ENCODE measurements at places on chromosomes 2 and 18. TPM values are rescaled to one million over a fixed set of nuclear protein-coding genes. Genes with fewer than 3 reads are reported as not detected.

Gene C2orf66
- total RNA-seq, result not detected

Gene GTF3C2
- total RNA-seq, result 90.8 TPM

Gene RAD51AP2
- total RNA-seq, result not detected

Gene CPSF3
- 22.4 TPM for total RNA-seq

Gene COL4A4
- total RNA-seq, result 0.03 TPM

Gene BOLL
- not detected for total RNA-seq

Gene TYW5
- 11.6 TPM for total RNA-seq

Gene POTEJ
- total RNA-seq, result not detected

Gene KIF1A
- total RNA-seq, result not detected

Gene LMAN1
- 55.7 TPM for total RNA-seq

Gene FHL2
- total RNA-seq, result 0.23 TPM

- DNase-seq, result peak; percentile 76
Observed at GRCh38 chr2:171574149-171574795, 52.0 kb downstream of the CYBRD1 start.

DNA sequence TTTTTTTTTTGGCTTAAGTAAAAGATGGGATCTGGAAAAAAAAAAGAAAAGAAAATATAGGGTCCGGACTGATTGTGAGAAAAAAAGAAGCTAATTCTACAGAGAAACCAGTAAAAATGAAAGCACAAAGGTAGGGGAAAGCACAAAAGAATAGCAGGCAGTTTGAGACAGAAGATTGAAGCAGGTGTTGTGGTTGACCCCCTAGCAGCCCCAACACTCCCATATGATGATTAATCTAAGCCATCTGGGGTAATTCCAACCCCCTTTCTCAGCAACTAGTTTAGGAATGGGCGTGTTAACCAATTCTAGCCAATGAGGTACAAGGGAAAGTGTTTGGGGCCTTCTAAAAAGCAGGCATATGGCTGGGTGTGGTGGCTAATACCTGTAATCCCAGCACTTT is 77.0 kb downstream of the MBD2 start:
- no peak for DNase-seq

DNA sequence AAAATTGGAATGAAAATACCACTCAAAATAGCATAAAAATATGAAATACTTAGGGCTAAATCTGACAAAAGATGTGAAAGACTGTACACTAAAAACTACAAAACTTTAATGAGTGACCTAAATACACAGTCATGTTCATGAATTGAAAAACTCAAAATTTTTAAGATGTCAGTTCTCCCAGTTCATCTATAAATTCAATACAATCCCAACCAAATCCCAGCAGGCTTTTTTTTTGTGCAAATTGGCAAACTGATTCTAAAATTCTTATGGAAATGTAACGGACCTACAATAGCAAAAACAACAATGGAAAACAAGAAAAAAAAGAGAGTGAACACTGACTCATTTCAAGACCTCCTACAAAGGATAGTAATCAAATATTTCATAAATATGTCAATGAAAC is 4.4 kb upstream of the USP40 start:
- DNase-seq, result no peak

DNA sequence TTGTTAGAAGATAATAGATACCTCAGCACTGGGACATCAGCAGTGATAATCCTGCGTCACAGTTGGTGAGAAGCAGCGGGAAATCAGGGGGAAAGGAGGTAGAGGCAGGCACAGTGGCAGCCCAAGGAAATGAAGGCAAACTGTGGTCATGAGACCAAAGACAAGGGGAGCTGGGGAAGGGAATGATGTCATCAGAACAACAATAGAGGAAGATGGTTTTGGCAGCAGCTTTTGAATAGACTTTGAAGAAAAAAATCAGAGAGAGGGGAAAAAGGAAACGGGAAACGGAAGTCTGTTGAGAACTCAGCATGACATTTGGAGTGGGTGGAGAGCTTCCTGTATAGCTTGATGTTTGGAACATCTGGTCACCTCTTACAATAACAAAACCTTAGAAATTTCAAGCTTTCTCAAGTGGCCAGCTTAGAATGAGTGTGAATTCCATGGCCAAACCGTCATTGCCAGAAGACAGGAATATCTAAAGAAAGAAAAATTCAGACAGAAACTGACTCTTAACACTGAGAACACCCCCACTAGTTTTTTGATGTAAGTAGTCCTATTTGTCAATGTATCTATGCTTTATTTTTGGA is 18.4 kb upstream of the YES1 start:
- peak; percentile 68 for DNase-seq

DNA sequence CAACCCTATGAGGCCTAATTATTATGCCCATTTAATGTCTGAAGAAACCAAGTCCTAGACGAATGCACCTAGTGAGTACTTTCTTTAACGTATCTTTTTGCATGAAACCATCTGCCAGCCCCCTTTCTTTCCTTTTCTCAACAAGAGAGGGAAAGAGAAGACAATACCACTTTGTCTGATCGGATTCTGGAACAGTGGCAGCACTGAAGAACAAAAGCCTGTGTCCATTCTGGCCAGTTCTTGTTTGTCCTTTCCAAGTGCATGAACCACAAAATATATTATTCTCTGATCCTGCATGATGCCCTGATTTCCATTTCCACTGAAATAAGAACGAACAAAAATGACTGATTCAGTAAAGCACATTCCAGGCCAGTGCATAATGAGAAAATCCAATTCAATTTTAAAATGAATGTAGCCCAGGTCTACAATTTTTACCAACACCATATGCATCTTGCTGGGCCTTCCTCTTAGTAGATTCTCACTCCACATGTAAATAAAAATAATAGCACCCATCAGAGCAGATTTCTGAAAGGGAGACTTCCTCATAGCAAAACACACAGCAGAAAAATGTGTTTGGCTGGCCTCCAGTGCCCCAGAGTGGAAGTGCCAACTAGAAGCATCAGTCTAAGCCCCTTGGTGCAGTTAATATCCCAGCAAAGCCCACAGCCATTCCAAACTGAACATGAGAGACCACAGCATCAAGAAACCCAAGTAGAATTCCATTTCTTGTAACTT is 422.6 kb upstream of the ID2 start:
- DNase-seq, result no peak

DNA sequence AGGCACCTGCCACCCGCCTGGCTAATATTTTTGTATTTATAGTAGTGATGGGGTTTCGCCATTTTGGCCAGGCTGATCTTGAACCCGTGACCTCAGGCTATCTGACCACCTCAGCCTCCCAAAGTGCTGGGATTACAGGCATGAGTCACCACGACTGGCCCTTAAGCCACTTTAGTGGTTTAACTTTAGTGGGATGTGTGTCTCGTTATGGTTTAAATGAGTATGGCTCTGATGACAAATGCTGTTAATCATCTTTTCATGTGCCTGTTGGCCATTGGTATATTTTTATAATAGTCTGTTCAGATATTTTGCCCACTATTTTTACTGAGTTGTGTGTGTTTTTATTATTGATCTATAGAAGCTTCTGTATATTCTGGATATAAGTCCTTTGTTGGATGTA is 205.9 kb downstream of the MYO1B start:
- DNase-seq, result no peak

- no peak for DNase-seq
Observed at GRCh38 chr2:88227446-88227845, 57.3 kb downstream of the THNSL2 start.

DNA sequence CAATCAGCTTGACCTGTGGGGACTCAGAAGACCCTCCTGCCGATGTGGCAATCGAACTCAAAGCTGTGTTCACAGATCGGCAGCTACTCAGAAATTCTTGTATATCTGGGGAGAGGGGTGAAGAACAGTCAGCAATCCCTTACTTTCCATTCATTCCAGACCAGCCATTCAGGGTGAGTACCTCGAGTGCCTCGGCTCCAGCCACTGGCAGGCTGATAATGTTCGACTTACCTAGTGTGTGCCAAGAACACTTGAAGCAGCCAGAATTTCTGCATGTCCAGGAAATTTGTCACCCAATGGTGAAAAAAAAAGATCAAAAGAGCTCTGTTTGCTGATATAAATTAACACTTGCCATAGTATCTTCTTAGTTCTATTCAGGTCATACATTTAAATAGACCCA is 2.3 kb downstream of the LGALSL start:
- DNase-seq, result no peak

- DNase-seq, result no peak
Observed at GRCh38 chr18:11268741-11269233, 119.4 kb upstream of the PIEZO2 start.

DNA sequence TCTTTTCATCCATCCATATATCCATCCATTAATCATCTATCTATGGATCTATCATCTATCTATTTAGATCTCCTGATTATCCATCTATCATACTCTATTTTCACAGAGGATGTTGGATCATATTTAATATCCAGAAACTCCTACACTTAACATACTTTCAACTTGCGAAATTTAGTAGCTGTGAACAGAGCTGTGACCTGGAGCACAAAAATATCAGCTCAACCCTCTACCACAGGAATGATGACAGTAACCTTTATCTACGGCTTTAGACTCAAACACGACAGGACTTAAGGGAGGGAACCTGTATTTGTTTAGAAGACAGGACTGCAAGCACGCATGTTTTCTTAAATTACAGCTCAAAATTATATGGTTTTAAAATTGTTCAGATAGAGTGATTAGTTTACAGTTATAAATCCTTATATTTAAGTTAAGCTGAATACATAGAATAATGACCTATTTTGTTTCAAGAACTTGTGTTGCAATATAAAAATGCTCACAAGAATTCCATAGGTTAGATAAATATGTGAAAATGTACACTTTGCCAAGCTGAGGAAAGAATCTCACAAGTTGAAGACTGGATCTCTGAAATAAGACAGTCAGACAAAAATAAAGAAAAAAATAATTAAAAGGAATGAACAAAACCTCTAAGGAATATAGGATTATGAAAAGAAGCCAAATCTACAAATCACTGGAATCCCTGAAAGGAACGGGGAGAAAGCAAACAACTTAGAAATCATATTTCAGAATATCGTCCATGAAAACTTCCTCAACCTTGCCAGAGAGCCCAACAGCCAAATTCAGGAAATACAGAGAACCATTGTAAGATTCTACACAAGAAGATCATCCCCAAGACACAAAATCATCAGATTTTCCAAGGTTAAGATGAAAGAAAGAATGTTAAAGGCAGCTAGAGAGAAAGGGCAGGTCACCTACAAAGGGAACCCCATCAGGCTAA is 142.0 kb downstream of the COL6A3 start:
- DNase-seq, result no peak

DNA sequence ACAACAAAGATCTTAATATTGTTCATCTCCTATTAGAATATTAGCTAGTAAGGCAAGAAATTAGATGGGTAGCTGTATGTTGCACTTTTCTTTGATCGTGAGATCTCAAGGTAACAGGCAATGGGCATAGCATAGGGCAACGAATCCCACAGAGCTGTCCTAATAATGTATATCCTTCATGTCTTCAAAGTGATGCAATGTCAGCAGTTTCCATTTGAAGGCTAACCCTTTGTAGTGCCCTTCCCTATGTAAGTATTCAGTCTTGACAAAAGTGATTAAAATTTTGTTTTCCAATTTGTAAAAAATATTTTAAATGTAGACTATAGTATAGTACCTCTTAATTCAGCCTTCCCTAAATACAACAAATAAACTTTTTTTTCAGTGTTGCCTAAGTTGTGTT is 112.5 kb downstream of the PKP4 start:
- DNase-seq, result no peak

DNA sequence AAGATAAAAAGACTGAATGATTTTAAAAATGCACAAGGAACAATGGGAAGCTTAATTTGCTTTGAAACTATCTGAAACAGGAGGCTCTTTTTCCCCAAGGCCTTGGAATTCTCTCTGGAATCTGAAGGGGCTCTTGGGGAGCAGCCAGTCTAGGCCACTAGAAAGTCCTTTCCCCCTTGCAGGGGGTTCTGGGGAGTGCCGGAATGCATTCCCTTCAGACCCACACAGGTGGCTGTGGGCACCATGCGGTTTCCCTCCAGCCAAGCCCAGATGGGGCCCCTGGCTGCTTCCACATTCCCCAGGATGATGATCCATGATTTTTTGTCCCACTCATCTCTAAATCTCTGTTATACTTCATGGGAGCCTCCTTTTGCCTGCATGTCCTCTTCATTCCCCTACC is 10.7 kb downstream of the GPR45 start:
- no peak for DNase-seq

GRCh38 chr2:219844401-219845091 is 217.1 kb downstream of the SLC4A3 start:
- no peak for DNase-seq

DNA sequence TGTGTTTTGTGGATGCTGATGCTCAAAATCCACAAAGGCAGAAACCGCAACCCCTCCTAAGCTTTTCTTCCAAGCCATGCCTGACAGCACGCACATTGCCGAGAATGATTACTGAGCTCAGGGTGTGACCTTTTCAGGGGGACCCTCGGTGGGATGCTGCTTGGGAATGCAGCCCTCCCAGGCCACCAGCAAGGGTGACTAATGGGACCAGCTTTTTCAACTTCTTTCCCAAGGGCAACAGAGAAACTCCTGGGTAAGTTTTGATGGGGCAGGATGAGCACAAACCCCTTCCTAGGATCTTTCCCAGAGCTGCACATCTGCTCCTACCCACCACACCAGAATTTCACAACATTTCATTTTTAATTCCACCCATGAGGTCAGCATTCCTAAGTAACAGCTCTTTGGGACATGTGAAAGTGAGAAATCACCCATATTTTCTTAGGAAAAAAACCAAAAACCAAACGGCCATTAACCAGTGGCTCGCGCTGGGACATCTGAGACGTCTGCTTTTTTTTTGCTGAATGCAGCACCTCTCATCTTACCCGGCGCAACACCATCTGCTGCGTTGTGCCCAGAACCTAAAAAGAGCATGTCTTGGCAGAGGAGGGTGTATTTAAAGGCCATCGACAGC is 119.0 kb downstream of the ARL4C start:
- no peak for DNase-seq

GRCh38 chr2:2757764-2758163 is 426.7 kb upstream of the MYT1L start:
- no peak for DNase-seq

GRCh38 chr2:79670198-79670597 is 157.3 kb downstream of the CTNNA2 start:
- DNase-seq, result no peak

GRCh38 chr2:238564286-238564920 is 137.7 kb downstream of the ASB1 start:
- no peak for DNase-seq

GRCh38 chr2:224114428-224114827 is 75.3 kb upstream of the SERPINE2 start:
- DNase-seq, result no peak

- DNase-seq, result no peak
Observed at GRCh38 chr2:3039188-3040065, 338.2 kb downstream of the EIPR1 start.

DNA sequence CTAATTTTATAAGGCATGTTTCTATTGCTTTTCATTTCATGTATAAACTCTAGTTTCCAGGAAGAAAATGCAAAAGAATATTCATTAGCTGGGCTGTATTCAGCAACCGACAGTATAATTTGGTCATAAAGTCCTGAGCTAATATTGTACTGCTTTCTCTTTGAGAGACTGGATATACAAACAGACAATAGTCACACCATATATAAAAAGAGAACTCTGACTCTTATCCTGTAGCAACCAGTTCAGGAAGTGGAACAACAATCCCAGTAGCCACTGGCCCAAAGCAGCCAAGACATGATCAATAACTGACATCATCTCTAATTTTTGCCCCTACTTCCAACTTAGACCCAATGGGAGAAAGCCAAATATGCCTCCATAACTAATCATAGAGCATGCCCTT is 160.8 kb downstream of the FSIP2 start:
- DNase-seq, result no peak
